ENCODE measurements at places on chromosomes 2 and 18.

DNA sequence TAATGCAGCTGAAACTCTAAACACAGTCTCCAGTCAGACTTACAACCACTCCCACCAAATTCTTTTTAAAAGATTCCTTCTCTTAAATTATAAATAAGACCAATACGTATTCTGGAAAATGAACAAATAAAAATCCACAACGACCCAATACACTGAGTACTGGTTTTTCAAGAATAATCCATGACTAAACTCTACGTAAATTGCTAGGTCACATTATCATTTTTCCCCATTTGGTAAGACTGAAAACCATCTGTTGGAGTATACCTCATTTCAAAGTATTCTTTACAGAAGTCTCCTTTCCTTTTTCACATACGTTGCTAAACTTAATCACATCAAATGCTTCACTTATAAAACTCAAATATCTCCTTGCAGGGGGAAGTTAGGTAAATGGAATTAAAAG is 6.0 kb downstream of the ZNF516 start:
- no peak for DNase-seq

DNA sequence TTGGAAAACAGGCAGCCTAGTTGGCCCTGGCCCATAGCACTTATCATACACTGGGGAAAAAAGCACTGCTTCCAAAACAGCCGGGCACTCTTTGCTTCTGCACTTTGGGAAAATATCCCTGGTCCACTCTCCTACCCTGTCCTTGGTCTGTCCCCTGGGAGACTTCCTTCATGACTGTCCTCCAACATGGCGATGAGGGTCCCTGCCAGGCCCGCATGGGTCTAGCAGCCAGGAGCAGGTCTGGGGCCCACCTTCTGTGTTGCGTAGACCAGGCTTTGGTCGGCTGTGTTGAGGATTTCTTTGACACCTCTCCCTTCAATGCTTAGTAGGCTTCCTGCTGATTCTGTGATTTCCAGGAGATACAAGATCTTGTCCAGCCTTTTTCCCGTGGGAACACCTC is 12.2 kb downstream of the KCNF1 start:
- no peak for DNase-seq

DNA sequence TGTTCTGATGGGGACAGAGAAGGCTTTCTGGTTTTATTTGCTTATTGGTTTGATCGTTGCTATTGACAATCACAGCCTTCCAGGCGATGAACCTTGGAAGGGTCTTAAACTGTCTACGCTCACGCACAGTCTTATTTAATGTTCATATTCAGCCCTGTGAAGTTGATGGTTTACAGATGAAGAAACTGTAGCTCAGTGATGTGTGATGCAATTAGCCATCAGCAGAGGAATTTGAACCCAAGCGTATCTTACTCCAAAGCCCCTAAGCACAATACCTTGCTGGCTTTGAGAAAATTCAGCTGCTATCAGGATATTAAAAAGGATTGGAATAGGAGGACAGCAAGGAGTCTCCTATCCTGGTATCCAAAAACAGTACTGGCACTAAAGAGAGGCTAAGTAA is 98.3 kb upstream of the STPG4 start:
- DNase-seq, result no peak

- no peak for DNase-seq
Observed at GRCh38 chr2:184610891-184611290, 12.6 kb downstream of the ZNF804A start.

- DNase-seq, result no peak
Observed at GRCh38 chr2:120323807-120324399, 22.0 kb upstream of the INHBB start.

DNA sequence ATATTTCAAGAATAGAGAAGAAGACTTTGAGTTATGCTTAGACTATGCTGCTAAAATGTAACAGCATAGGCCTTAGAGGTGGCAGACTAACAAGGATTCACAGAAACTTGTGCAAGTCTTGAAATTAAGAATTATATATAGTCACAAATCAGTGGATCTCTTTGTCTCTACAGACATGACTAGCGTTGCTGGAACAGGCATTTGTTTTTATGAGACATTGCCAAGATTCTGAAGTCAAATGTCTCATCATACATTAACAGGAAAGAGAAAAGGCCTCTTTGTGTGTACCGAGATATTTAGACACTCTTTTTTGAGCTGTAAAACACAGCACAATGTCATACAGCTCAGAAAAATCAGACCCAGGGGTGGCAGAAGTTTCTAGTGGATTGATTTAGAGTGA is 207.1 kb downstream of the TMX3 start:
- no peak for DNase-seq

GRCh38 chr2:106638580-106638979 is 151.4 kb downstream of the CD8B2 start:
- DNase-seq, result no peak

DNA sequence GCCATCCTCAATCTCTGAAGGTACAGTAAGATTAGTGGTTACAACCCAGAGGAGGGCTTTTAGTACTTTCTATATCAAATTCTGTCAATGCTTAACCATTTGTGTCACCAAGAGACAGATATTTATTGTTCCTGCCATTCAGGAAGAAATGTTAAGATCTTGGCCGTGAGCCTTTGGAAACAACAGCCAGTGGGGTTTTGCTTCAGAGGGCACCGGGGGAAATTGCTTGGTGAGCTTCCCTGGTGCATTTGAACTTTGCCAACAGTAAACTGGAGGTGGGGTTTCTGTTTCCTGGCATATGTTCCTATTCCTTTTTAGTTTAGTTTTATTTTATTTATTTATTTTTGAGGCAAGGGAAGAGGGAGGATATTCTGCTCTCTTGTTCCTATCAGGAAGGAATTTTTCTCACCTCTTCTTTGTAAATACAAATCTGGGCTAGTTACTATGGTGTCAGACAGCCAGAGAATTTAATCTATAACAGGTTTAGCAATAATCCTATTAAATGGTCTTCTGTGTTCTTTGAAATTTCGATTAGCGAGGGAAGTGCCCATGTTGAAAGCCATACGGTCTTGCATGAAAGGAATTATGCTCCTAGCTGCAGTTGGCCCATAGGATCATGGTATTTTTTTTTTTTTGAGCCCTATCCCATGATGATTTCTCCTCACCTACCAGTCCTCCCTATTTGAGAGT is 95.7 kb downstream of the MAIP1 start:
- DNase-seq, result no peak
